ENCODE measurements at places on chromosomes 3 and 15. TPM values are rescaled to one million over a fixed set of nuclear protein-coding genes. Genes with fewer than 3 reads are reported as not detected.

DNA sequence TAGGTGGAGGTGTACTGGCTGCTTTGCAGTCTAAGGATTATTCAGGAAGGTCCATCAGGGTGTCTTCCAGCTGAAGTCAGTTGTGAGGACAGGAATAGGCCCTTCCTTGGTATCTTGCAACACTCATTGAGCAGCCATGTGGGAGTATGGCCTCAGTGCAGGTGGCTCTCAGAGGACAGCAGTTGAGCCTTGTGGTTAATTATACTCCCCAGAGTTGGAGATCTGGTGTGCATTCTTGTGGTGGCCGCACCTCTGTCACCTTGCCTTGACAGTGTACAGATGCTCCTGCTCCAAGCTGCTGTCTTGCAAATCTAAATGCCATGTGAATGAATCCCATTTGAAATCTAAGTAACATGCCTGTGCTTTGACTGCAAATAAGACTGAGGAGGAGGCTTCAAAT is 339.9 kb upstream of the BCHE start:
- no peak for DNase-seq

DNA sequence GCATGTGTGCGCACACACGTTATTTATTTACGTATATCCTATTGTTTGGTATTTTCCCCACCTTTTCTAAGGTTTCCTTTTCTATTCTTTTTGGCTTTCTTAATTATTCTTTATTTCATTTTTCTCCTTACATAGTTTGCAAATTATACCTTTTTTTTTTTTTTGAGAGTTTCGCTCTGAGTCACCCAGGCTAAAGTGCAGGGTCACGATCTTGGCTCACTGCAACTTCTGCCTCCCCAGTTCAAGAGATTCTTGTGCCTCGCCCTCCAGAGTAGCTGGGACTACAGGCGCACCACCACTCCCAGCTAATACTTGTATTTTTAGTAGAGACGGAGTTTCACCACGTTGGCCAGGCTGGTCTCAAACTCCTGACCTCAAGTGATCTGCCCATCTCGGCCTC is 20.0 kb upstream of the CILP start:
- DNase-seq: no peak

DNA sequence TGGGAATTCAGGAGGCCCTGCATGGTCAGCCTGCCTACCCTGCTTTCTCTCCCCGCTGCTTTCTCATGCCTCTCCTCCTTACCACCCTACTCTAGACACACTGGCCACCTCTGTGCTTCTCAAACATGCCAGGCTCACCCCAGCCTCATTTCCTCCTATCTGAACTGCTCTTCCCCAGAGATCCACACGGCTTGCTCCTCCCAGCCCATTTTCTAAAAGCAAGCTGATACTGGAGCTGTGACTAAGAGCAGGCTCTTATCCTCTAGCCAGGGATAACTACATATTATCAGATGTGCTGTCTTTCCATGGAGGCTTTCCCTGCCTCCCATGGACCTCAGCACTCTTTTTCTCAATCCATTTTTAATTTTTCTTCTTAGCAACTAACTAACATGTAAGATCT is 85.9 kb downstream of the BOC start:
- no peak for DNase-seq

- DNase-seq: no peak
Measured at GRCh38 chr3:14846226-14846880, 27.6 kb downstream of the FGD5 start.

- no peak for DNase-seq
Measured at GRCh38 chr3:30795176-30795575, 99.3 kb downstream of the GADL1 start.

The ARL14 gene
- total RNA-seq: 1.4 TPM

DNA sequence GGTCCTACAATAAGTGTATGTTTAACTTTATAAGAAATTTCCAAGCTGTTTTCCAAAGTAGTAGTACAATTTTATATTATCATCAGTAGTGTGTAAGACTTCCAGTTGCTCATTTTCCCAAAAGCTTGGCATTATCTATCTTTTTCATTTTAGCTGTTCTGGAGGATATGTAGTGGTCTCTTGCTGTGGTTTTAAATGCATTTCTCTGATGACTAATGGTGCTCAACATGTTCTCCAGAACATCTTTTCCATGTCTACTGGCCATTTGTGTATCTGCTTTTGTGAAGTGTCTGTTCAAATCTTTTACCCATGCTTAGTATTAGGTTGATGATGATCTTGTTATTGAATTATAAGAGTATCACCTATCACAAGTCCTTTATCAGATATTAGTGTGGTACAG is 13.3 kb downstream of the BCL2A1 start:
- no peak for DNase-seq

DNA sequence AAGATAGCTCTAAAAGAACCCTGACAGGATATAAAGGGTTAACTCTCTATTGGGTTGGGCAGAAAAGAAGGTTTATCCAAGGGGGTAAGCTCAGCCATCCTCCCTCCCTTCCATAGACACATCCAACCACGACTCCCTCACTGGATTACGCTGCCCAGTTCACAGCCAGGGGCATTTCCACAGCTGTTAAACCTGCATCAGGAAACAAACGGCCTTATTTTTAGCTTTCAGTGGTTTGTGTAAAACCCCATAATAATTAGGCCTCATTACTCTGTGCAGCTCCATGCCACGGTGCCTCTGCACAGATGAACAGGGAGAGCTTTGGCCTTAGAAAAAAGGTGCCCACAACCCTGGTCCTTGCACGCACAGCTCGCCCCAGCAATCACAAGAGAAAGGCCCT is 110.6 kb downstream of the GABRB3 start:
- DNase-seq: peak; percentile 43

DNA sequence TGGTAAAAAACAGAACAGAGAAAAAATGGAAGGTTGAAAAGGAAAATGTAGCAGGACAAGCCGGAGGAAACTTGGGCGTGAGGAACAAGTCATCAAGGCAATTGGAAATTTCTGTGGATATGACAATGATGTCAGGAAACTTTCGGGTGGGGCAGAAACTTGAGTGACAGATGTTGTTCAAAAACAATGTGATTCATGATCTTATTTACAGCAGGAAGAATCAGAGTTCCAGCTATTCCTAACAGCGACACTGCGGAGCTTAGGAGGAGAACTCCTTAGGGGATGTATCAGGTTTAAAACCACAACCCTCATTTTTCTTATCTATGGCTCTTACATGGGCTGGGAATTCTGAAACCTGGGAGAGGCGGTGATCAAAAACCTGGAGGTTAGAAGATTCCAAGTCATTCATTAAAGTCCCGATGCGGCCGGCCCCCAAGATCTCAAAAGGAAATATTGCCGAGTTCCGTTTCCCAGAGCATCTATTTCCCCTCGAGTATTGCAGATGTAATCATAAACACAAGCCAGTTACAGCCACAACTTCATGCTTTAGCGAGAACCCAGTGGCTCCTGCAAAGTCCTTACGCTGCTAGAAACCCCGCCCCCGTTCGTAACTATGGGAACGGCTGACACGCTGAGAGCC is 659 bp upstream of the ARRDC4 start:
- DNase-seq: no peak

- DNase-seq: peak; percentile 16
Measured at GRCh38 chr3:72318504-72319193, 529.6 kb downstream of the SHQ1 start.

The EIF4G1 gene
- 235 TPM for total RNA-seq

The TBC1D2B gene
- total RNA-seq: 13.8 TPM

- DNase-seq: no peak
Measured at GRCh38 chr3:70753572-70753971, 441.1 kb upstream of the MDFIC2 start.

DNA sequence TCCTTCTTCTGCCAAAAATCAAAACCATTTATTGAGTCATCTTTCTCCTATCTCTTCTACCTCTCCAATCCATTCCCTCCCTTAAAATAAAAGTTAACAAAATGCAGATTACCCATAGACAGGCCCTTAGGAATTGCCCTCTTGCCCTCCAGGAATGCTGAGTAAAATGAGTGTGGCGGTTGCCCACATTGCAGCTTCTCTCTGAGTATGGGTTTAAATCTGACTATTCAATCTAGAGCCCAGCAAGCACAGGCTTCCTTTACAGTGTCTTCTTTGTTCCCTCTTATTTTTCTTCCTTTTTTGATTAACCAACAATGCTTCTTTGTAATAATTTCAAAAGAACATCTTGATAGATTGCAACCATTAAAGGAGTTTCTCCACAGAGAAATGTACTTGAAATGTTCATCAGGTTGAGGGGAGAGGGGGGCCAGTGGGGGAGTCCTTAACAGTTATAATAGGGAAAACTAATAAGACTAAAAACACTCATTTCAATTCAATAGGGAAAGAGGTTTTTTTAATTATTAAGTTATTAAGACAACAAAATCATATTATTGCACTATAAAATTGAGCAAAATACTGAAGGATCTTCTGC is 135.3 kb upstream of the LMCD1 start:
- DNase-seq: no peak

GRCh38 chr3:39903253-39903652 is 93.8 kb downstream of the MYRIP start:
- no peak for DNase-seq

- no peak for DNase-seq
Measured at GRCh38 chr15:49801796-49802195, 180.9 kb downstream of the DTWD1 start.

The SERPINI2 gene
- total RNA-seq: 0.12 TPM

DNA sequence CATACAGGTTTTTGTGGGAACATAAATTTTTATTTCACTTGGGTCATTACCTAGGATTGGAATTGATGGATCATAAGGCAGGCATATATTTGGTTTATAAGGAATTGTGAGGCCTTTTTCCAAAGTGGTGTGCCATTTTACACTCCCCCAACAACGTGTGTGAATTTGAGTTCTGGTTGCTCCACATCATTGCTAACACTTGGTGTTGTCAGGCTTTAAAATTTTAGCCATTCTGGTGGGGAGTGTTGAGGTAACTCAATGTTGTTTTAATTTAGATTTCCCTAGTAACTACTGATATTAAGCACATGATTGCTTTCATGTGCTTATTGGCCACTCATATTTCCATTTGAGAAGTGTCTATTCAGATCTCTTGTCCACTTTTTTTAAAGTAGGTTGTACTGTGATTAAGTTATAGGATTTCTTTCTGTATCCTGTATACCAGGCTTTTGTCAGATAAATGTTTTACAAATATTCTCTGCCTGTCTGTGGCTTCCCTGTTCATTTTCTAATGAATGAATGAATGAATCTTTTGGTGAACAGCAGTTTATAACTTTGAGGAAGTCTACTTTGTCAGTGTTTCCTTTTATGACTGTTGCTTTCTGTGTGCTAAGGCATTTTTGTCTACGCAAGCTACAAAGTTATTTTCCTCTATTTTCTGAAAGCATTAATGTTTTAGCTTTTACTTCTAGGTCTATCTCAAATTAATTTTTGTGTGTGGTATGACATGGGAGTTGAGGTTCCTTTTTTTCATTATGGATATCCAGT is 17.9 kb upstream of the NR2C2 start:
- DNase-seq: no peak

GRCh38 chr3:61561374-61562041 is at the start of gene PTPRG:
TSS of gene PTPRG (plus strand) at chr3:61561571. CDS start at chr3:61562288, 717 bp downstream.
- DNase-seq: peak; percentile 83

- DNase-seq: no peak
Measured at GRCh38 chr3:152922554-152922953, 87.6 kb downstream of the P2RY1 start.

The SNTN gene
- total RNA-seq: not detected

GRCh38 chr3:173750095-173750494 is 352.6 kb downstream of the NLGN1 start:
- DNase-seq: no peak

- DNase-seq: peak; percentile 75
Measured at GRCh38 chr15:51759557-51760070, 8.2 kb downstream of the TMOD2 start.

DNA sequence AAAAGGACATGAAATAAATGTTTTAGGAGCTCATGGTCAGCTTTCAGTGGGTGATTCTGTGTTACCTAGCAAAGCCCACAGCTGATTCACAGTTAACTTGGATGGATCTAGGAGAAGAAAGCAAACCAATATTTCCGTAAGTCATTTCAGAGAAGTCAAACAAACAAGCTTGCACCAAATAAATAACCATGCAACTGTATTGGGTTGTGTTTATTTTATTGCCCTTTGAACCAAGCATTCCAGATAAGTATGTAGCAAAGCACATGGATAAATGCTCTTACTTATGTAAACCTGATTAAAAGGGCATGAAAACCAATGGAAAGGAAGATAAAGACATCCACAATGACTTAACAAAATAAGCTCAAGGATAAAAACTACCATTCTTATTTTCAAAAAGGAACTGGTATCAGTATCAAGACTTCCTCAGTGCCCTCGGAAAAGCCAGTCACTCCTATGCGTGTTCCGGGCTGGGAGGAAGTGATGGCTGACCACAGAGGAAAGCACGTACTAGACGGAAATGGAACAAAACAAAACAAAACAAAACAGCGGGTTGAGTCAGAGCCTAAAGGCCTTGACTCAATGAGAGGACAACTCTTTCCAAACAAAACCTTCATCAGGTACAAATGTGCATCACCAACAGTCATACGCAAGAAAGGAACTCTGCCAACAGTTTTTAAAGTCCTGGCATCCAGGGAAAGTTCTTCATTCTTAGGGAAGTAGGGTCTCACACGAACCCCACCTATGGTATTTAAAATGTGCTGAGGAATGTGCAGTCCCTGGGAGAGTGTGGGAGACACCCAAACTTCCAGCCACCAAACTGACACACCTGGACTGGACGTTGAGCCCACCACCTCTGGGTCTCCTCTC is 103.3 kb downstream of the SNRK start:
- peak; percentile 68 for DNase-seq
